ENCODE measurements at places on chromosomes 2 and 18.
A peak's percentile ranks its signal among the peaks of the same experiment; 100 is the strongest.

DNA sequence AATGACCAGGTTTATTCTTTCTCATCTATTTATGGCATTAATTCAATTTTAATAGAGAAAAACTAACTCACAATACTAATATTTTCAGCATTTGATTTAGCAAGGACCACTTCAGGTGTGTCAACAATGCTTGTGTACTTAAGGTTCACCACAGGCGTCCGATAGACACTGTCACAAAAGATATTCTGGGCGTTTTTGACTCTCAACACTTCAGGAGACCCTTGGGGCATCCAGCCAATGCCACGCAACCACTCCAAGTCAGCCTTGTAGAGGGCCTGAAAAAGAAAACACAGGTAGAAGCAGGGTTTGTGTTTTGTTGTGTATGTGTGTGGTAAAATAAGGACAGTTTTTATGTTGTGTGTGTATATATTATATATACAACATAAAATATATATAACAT, 158.2 kb downstream of the NEB start:
- DNase-seq: no peak

GRCh38 chr18:45249246-45249661, 366.0 kb upstream of the SLC14A2 start:
- no peak for DNase-seq

GRCh38 chr2:127511917-127512316, 14.4 kb downstream of the IWS1 start:
- no peak for DNase-seq

GRCh38 chr2:155663265-155663664, 669.3 kb downstream of the NR4A2 start:
- no peak for DNase-seq

GRCh38 chr2:30768036-30768686, 39.1 kb downstream of the CAPN13 start:
- no peak for DNase-seq

- no peak for DNase-seq
Observed at GRCh38 chr2:11786592-11786991, 40.2 kb downstream of the LPIN1 start.

DNA sequence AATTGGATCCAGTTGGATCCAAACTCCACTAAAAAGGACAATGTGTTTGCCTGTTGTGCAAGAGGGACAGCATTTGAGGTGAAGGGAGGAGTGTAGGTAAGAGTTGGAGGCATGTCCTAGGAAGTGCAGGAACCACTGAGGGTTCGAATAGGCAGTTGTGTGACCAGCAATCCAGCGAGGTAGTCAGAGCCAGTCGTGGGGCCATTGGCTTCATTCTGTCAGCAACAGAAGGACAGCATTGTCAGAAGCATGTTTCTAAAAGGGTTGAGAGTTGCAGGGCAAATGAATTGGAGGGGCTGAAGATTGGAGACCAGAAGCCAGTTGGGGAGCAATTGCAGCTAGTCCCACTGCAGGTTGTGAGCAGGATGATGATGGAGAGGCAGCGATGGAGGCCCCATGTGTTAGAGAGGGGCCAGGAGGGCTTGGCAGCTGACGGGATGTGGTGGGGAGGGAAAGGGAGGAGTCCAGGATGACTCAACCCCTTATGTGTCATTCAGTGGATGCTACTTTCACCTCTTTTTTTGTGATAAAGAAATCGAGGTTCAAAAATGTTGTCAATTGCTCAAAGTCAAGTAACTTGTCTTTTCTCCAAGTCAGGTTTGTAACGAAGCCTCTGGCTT, 96.7 kb upstream of the SIX3 start:
- DNase-seq: no peak

- no peak for DNase-seq
Observed at GRCh38 chr2:88693911-88694414, 2.5 kb downstream of the RPIA start.

- peak; percentile 42 for DNase-seq
Observed at GRCh38 chr2:191218292-191218898, 26.8 kb upstream of the MYO1B start.

DNA sequence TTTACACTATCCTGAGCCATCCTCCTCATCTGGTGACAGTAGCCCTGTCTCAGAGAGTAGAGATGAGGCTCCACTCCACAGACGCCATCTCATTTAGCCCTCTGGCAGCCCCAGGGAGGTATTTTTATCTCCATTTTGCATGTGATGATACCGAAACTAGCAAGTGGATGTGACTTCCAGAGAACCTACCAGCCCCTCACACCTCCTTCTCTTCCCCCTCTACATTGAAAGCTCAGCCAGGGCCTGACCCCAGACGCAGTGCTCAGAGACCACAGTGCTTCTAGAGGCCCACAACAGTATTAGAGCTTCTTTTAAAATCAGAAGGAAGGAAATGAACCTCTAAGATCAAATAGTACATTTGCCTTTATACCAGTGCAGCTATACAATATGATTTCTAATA, 8.3 kb downstream of the GYPC start:
- peak; percentile 52 for DNase-seq

DNA sequence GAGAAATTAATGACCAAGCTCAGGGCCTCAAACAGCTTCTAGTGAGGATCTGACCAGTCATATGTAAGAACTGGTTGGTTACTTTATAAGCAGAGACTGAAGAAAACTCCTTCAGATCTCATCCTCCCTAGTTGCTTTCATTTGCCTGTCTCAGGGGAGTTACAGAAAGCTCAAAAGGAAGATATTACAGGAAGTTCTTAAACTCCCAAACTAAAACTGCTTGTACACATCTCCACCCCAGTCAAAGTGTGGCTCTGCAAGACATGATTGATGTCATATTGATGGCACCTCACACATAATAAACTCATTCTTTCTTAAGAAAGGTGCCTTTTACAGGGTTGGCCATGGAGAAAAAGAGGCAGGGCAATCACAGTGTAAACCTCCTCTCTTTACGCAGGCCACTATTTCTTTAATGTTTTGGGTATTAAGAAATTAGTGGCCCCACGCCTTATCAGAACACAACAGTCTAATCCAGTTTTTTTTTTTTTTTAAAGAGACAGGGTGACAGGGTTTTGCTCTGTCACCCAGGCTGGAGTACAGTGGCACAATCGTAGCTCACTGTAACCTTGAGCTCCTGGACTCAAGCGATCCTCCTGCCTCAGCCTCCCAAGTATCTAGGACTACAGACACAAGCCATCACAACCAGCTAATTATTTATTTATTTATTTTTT, 62.6 kb upstream of the STK17B start:
- DNase-seq: no peak

- no peak for DNase-seq
Observed at GRCh38 chr2:191749181-191749540, 71.2 kb downstream of the NABP1 start.

GRCh38 chr2:48693066-48693465, 62.5 kb downstream of the LHCGR start:
- no peak for DNase-seq

DNA sequence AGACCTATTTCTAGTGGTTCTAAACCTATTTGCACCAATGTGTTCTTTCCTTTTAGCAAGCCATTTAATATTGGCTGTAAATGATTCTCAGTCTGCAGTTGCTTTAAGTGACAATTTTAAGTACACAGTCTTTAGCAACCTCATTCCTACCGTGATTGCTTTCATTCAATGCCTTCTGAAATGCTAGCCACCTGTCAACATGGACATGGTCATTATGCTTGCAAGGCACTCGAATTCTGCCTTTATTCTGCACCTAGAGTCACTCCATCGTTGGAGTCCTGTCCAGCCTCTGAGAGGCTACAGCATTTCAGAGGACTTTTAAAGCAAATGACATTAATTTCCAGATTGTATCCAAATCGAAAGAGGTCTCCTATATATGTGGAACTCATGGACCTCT, 115.1 kb downstream of the IRS1 start:
- DNase-seq: no peak

- no peak for DNase-seq
Observed at GRCh38 chr2:128986026-128986715, 667.5 kb upstream of the HS6ST1 start.

GRCh38 chr18:36424741-36425142, 127.2 kb downstream of the FHOD3 start:
- DNase-seq: no peak

- no peak for DNase-seq
Observed at GRCh38 chr18:71902482-71902881, 641.7 kb downstream of the CBLN2 start.

- DNase-seq: no peak
Observed at GRCh38 chr2:43934567-43934966, 61.2 kb downstream of the LRPPRC start.

GRCh38 chr2:217482056-217482710, 520.6 kb downstream of the TNS1 start:
- no peak for DNase-seq

- DNase-seq: no peak
Observed at GRCh38 chr2:19932928-19933327, 31.1 kb upstream of the TTC32 start.

DNA sequence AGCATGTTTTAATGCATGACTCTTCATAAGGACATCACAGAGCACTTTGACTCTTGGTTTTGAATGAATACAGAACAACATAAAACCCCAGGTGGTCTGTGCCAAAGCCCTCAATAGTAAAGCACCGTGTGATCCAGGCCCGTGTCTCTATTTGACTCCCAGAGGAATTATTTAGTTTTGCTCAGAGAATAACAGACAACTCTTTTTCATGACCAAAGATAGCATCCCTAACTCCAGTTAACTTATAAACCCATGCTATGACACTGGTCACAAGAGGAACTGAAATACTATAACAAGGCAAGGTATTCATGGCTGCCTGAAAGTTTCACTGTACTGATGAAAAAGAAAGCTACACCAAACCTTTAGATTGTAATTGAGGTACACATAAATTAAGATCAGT, 128.4 kb downstream of the IKZF2 start:
- no peak for DNase-seq

DNA sequence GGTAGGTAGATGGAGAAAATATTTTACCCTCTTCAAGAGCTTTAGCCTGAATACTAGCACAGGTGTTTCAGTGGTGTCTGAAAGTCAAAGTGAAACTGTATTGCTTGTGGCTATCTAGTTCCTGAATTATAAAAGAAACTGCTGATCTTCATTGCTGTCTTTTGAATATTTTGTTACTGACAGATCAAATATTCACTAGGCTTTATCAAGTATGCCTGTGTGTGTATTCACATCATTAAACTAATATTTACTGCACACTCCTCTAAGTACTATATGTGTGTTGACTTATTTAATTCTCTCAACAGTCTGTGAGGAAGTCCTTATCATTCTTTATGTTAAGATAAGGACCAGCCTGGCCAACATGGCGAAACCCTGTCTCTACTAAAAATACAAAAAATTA, 139.6 kb downstream of the SOCS6 start:
- DNase-seq: no peak

GRCh38 chr2:153823880-153824279, 47.8 kb upstream of the GALNT13 start:
- DNase-seq: no peak

- DNase-seq: no peak
Observed at GRCh38 chr2:20436716-20437470, 10.0 kb upstream of the RHOB start.

DNA sequence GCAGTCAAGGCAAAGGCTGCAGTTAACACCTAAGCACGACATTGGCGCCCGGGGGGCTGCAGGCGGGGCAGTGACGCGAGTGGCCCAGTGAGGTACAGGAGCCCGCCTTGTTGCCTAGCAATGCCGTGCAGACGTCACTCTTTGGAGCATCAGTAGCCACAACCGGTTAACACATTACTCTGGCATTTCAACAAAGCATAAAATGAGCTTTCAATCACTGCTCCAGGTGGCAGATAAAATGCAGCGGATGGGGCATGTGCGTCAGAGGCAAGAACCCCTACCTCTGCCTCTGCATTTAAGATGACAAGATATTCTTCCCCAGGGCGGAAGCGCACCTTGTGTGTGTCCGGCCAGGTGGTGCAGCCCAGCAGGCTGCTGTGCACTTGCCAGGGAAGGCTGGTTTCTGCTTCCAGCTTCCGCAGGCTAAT, 139.4 kb downstream of the MTCL1 start:
- DNase-seq: no peak

- no peak for DNase-seq
Observed at GRCh38 chr18:79460481-79461300, 65.0 kb downstream of the NFATC1 start.

DNA sequence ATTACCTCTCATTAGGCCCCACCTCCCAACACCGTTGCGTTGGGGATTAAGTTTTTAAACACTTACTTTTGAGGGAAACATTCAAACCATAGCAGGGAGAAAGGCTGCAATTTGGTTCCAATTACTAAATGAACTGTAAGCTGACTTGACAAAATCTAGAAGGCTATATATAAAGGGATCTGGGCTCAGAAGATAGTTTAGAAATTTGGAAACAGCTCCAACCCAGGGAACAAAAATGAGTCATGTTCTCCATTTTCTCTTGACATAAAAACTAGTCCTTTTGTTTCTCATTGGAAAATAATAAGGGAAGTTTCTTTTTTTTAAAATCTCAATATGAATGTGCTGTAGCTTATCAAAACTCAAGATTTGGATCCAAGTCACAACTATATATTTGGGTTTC, 17.5 kb downstream of the MOGAT1 start:
- DNase-seq: no peak

DNA sequence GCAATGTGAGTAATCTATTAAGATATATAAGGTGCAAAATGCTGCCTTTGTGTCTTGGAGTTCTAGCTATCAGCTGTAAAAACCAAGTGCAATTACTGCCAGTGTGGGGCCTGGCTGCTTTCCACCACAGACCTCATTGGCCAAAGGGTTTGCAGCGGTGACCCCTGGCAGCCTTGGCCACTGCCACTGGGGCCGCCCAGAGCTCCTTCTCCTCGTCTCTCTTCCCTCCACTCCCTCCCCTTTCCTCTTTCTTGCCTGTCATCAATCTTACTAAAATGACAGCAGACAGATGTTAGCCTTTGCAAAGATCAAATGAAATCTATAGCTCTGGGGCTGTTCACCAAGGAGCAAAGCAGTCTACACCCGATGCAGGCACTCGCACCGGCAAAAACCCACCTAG, 986.3 kb downstream of the BCL11A start:
- DNase-seq: no peak

DNA sequence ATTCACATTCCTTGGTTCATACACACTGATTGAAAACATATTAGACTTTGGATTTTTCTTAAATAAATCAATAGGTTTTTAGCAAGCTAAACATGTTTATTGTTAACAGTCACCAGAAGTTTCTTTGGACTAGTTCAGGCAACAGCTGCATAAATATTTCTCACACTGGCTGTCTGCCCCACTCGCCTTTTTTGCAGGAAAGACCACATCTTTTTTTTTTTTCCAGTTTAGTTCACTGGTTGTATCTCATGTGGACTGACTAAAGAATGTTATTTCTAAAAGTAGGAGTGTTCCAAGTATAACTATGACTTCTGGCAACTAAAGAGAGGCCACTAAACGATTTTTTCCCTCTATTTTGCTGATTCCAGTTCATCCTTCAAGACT, 31.1 kb downstream of the SLC40A1 start:
- DNase-seq: no peak

- no peak for DNase-seq
Observed at GRCh38 chr2:37396890-37397565, 52.6 kb downstream of the QPCT start.

- DNase-seq: no peak
Observed at GRCh38 chr2:217858519-217859491, 144.0 kb downstream of the TNS1 start.

DNA sequence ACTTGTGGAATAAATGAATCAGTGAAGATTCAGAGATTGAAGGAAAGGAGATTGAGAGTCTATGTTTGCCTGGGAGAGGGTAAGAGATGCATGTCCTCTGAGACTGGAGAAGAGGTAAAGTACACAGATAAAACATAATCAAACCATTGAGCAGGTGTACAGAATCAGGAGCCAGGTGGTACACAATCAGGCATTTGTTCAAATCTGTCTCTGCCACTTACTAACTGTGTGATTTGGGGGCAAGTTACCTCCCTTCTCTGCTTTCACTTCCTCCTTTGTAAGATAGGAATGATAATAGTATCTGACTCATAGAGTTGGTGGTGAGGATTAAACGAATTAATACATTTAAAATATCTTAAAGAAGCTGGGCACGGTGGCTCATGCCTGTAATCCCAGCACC, 94.0 kb downstream of the CDK15 start:
- DNase-seq: no peak

Data from immature natural killer cell (primary cell).